ENCODE measurements at places on chromosomes 7 and 10.

DNA sequence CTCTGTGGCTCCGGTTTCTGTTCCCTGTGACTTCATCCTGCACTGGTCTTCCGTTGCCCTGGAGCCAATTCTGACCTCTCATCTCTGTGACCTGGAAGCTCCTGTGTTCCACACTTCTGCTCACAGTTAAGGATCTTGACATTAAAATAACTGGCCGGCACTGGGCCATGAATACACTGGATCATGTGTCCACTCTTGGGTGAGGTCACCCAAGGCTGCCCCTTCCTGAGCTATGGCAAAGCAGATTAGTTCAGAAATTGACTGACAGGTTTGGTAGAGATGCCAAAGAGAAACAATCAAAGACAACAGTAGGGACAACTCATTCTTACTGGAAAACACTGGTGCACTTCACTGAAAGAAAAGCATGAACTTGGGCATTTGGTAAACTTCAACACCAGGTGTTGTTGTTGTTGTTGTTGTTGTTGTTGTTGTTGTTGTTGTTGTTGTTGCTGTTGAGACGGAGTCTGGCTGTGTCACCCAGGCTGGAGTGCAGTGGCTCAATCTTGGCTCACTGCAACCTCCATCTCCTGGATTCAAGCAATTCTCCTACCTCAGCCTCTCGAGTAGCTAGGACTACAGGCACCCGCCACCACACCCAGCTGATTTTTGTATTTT lies 36.7 kb upstream of the GRID1 start:
- no peak for DNase-seq

DNA sequence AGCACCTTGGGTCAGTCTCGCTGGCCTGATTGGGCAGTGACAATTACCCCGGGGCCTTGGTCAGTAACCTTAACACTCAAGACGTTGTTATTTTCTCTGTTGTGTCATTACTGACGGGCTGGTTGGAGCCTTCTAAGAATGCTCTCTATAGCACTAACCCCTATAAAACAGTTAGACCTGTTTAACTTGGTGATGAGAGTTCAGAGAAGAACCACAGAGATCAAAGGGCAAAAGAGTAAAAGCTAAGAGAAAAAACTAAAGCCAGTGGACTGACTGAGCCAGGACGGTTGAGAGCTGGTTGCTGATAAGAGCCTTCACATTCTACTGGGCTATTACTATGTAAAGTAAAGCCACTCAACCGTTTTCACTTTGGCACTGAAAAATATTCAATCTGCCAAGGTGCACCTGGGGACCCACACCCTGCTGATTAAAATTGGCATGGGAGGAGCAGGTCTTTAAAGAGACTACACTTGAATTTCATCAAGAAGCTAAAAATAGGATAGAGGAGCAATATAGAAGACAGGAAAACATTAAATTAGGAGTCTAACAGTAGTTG lies 13.6 kb upstream of the ITGB1 start:
- DNase-seq: no peak

DNA sequence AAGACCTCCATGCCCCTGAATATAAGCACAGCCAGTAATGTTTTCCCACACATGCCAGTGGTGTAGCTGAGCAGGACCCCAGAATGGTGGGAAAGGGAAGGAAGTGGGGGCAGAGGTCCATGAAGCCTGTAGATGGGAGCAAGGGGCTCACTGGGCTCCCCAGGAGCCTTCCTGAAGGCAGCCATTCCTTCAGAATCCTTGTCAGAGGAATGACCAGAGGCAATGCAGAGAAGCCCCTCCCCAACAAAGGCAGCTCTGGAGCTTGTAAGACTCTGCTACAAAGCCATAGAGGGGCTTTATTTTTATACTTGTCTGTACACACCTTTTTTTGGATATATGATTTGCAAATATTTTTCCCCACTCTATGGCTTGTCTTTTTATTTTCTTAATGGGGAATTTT lies 165.0 kb upstream of the TCF7L2 start:
- no peak for DNase-seq

DNA sequence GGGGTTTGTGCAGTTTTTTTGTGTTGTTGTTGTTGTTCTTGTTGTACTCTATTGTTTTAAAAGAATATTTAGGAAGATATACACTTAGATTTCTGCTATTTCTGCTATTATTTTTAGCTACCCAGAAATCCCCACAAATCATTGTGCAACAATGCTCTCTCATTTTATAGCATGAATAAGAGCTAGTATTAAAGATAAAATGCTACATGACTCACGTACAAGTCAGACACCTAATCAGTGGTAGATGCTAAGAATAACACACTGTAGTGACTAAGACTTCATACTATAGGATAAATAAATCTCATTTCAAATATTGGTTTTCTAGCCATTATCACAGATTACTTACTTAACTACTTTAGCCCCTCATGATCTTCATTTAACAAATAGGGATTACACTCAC lies 920.5 kb downstream of the KCNMA1 start:
- DNase-seq: no peak

GRCh38 chr7:20153567-20153966 lies 63.6 kb downstream of the MACC1 start:
- no peak for DNase-seq

DNA sequence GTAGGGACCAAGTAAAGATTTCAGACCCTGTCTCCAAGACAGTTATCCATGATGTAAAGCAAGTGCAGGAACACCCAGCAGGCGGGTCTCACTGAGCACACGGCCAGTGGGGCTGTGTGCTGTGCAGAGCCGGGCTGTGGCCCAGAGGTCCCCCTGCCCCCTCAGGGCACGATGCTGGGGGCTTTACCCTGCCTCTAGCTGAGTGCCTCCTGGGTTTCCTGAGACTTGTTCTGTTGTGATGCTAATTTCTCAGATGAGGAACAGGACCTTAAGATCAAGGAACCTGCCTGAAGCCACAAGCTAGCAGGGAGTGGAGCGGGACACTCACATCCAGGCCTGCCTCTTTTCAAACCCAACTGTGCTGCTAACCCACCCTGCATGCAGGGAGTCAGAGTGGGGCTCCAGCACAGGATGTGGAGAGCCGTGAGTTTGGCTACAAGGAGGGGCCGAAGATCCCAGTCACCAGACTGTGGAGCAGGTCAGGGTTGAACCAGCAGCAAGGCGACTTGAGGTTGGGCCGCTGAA lies 76.1 kb upstream of the LYZL2 start:
- DNase-seq: no peak

DNA sequence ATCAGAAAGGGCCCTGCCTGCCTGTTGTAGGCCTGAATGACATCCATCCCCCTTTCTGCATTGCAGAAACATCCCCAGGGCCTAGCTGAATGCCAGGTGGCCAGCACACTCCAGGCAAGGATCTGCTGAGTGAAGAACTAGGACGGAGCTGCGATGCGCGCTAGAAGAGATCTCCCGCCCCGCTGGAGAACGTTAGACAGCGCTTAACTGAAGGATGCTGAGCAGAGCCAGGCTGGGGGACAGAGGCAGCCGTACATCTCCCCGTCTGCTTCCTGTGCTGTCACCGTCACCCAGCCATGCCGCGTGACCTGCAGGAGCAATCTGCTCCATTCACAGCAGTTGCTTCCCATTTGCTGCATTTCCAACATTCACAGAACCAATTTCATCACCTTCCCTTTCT lies 73.3 kb downstream of the FAM53B start:
- DNase-seq: no peak

GRCh38 chr10:104417637-104418292 lies 64.1 kb downstream of the CFAP58 start:
- no peak for DNase-seq

- no peak for DNase-seq
Measured at GRCh38 chr10:69248117-69248730, 28.1 kb downstream of the HKDC1 start.

DNA sequence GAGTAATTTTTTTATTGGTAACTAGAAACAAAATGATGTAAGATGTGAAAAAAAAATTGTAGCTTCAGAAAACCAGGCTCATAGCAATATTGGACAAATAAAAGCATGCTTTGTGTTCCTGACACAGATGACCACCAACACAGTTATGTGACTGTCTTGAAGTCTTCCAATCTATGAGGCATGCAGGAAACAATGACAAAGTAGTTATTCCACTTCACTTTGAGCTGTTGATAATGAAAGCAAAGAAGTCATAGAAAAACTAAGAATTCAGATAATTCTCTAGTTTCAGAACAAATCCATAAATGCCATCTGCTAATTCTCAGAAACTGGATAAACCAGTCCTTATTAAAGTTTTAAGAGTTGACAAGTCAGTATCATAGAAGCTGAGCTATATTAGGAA lies 378.4 kb upstream of the SEMA3D start:
- no peak for DNase-seq

DNA sequence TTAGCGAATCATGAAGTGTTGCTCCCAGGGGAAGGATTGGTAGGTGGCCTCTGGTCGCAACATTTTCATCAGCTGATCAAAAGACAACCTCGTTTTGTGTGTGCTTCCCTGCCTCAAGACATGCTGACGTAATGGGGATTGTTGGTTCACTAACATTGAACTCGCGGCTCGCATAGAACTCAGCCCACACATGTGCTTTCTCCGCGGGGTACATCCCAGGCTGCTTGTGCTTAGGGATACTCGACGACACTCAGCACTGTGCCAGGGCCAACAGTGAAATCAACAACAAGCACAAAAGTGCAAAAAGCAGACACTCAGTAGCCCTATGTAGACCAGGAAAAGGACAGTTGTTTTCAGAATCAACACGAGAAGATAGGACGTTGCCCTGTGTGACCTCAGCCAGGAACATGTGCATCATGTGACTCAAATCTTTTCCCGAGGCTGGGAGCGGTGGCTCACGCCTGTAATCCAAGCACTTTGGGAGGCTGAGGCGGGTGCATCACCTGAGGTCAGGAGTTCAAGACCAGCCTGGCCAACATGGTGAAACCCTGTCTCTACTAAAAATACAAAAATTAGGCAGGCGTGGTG lies 20.8 kb downstream of the WIPI2 start:
- no peak for DNase-seq

GRCh38 chr10:116656044-116656443 lies 35.3 kb downstream of the PNLIPRP2 start:
- DNase-seq: no peak

DNA sequence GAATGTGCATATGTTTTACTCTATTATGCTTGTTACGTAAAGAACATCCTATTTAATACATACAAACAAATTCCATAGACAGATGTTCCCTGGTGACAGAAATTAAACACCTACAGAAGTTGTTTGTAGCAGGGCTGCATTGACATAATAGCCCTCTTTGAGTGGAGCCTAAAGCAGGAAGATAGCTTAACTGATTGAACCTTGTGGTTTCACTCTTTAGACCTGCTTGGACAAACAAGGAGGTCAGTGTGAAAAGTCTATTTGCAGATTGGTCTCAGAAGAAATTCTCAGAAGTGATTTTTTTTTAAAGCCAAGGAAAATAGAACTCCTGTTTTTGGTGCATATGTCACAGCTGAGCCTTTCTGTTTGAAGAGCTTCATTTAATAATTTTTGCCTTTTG lies 121.3 kb downstream of the PPP1R9A start:
- no peak for DNase-seq

- no peak for DNase-seq
Measured at GRCh38 chr10:66795866-66796265, 130.0 kb upstream of the LRRTM3 start.

DNA sequence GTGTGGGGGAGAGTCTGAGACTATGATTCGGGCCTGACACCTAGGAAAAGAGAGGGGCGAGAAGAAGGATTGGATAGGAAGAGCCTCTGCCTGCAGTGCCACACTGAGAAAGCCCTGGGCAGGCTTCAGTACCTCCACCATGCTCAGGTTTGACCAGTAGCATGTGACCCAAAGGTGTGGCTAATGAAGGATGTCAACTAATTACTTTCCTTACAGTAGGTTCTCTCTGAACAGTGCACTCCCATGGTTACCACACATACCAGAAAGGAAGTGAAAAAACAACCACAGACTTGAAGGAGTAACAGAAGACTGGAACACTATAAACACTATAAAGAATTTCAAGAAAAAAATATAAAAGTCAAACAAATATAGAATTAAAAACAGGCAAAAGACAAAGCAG lies 46.2 kb downstream of the SEM1 start:
- DNase-seq: no peak

DNA sequence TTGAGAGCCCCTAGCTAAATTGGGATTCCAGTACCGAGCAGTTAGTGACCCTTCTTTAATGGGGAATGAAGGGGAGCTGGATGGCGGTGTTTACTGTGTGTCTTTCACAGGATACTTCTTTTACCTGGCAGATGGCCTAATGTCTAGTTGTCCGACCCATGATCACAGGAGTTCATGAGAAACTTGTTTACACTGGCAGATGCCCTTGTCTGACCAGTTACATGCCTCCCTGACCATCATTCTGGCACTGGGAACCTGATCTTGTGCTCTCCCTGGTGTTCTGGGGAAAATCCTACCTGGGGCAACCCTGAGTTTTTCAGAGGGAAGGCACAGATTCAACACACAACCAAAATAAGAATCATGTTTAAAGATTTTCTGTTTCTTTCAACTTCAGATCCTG lies 120.1 kb upstream of the SLC13A1 start:
- no peak for DNase-seq

GRCh38 chr7:3927446-3928110 lies 626.5 kb downstream of the SDK1 start:
- no peak for DNase-seq

GRCh38 chr7:55237156-55237893 lies 127.8 kb upstream of the LANCL2 start:
- DNase-seq: no peak

DNA sequence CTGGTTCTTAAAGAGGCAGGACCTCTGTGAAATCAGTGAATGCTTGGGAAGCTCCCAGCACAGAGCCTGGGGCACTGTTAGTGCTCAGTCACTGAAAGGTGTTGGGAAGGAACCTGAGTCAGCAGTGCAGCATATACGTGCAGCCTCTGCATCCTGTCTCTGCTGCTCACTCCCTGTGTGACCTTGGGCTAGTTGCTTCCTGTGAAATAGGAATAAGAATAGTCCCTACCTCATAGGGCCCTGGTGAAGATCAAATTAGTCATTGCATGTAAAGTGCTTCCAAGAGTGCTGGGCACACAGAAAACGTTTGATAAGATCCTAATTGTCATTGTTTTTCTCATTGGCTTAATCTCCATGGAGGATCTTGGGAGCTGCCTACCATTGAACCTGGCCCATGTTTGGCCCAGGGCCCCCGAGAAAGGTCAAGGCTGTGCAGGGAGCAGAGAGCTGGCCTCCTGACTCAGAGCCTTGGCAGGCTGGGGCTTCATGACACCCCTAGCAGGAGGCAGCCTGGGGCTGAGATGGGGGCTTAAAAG lies 73.3 kb upstream of the COL13A1 start:
- no peak for DNase-seq

GRCh38 chr7:534075-534474 lies 14.4 kb upstream of the PDGFA start:
- DNase-seq: no peak
